ENCODE measurements at places on chromosomes 4 and X.
A peak's percentile ranks its signal among the peaks of the same experiment; 100 is the strongest.

DNA sequence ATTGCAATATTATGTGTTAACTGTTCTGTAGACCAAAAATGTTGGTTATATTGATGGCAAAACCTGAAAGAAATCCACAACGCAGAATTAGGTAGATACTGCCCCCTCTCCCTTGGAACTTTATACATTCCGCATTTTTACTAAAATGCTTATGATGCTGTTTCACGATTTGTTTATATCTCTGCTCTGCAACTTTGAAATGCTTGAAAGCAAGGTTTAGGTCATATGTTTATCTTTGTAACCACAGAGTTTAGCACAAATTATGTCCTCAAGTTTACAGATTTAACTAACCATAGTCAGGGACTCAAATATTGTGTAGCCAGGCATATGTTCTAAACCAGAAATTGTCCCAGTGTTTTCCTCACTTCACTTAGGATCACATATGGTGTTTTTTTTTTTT lies 66.1 kb upstream of the H2AZ1 start:
- DNase-seq, result no peak

GRCh38 chr4:65535113-65535512 lies 135.2 kb downstream of the EPHA5 start:
- no peak for DNase-seq

DNA sequence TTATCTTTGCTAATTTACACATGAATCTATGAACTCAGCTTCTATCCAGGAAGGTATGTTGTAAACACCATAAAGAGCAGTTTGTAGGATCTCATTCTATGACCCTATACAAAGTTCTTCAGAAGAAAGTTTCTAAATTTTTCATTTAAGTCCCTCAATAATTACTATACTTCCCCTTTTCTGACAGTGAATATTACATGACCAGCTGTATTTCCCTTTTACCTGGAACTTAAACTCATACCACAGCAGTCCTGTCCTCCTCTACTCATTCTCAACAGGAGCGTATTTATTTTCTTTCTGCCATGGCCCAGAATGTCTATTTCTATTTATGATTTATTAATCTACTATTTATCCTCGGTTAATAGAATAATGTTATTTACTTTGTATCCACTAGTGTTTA lies 15.8 kb downstream of the RASGEF1B start:
- no peak for DNase-seq

GRCh38 chr4:87824352-87824751 lies 8.4 kb upstream of the MEPE start:
- no peak for DNase-seq

DNA sequence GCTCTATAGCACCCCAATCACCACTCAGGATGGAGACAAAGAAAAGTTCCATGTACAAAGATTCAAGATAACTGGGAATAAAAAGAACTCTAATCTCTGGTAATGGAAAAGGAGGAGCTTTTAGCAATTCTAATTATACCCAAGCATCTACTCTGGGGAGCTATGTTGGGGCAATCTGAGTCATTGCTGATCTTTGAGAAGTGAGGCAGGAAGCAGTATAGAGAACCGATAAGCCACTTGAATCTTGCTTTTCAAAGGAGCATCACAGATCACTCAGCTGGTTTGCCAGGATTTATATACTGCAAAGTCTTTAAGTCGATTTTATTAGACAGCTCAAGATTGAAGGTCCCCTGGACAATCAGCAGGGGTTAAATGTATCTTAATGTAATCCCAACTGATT lies 220.0 kb downstream of the ENOX2 start:
- DNase-seq, result no peak

DNA sequence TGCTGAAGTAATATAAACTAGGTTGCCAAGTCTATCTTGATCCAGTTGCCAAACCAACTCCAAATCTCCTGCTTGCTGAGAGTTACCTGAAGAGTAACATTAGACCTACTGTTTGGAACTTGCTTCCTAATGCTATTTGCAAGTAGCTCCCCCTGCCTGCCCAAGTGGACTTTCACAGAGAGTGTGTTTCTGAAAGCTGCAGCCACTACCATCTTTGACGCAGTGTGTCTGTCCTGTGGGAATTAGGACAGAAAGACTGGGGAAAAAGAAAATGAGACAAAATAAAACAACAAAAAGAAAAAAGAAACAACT lies 195.0 kb upstream of the HS3ST1 start:
- DNase-seq, result no peak

- DNase-seq, result peak; percentile 34
Measured at GRCh38 chrX:40470830-40471429, 109.8 kb upstream of the ATP6AP2 start.

DNA sequence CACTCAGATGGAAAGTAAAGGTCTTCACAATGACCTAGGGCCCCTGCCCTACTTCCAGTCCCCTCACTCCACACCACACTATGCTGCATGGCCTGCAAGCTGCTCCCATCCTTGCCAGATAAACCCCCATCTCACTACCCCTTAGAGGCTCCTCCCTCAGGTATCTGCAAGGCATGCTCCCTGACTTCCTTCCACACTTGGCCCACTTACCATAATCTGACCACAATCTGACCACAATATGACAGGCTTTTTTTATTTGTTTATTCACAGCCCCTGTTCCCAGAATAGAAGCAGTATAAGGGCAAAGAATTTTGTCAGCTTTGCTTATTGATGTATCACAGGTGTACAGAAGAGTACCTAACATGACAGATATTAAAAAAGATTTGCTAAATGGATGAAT lies 124.7 kb downstream of the CAMK2D start:
- DNase-seq, result peak; percentile 44

DNA sequence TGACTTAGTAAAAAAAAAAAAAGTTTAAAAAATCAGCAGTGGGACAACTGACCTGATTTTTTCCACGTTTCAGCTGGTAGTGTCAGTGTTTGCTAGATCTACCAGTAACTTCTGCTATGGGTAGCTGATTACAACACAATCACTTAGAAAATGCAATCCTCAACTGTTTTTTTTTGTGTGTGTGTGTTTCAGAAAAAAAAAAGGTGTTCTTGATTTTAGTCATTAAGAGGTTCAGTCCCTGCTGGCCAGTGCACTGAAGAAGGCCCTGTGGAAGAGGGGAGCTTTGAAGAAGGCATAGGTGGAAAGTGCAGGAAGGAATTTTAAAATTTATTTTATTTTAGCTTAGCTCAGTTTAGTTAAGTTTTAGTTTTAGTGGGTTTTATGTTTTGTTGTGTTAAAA lies 46.9 kb downstream of the SH2D1A start:
- DNase-seq, result no peak

DNA sequence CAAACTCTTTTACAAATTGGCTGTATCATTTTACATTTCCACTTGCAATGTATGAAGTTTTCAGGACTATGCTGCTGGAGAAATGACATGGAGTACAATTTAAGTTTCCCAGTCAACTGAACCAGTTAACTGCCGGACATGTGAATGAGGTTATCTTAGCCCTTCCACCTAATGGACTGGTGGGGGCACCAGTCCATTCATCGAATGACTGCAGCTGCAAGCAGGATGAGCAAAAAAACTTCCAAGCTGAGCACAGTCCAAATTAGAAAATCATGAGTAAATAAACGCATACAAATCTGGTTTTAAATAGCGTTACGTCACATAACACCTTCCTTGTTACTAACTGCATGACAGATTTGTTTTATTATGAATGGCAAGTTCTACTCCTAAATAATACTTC lies 1131.5 kb downstream of the PCDH18 start:
- no peak for DNase-seq

DNA sequence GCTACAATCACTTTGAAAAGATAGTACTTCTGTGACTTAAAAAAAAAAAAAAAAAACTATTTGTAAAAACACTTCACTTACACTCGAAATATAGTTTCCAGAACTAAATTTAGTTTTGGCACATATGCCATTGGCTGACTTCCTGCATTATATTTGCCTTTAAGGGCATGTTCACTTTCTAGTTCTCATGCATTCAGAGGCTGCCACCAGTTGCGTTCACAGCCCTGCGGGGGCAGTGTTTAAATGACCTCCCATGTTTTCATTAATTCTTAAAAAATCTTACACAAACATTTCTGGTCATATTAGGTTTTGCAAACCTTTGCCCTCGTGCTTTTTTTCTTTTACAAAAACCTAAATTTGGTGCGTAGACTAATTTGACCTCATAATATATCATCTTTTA lies 12.4 kb upstream of the ARHGAP6 start:
- DNase-seq, result no peak

GRCh38 chrX:48835524-48836329 lies at the start of gene PCSK1N:
TSS of gene PCSK1N (minus strand) at chrX:48835610. CDS start at chrX:48835532, 78 bp downstream.
- peak; percentile 65 for DNase-seq

GRCh38 chrX:23114241-23114640 lies 114.5 kb downstream of the DDX53 start:
- no peak for DNase-seq

DNA sequence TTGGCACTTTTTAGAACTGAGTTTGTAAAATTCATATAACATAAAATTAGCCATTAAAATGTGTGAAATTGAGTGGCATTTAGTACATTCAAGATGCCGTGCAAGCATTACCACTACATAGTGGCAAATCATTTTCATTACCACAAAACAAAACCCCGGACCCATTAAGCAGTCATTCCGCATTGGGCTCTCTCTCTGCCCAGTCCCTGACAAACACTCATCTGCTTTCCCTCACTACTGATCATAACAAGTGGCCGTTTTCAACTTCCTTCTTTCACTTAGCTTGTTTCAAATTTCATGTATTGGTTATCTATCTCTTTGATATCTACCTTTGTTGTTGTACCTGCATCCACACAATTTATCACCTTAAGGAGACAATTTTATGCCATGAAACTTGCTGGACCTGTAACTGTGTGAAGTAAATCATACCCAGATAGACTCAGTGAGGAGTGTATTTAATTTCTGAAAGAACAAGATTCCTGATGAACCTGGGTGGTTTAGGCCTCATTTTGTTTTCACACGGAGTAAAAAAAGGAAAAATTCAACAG lies 202.1 kb downstream of the OR13H1 start:
- DNase-seq, result no peak

- no peak for DNase-seq
Measured at GRCh38 chr4:78784236-78784865, 8.2 kb downstream of the BMP2K start.

DNA sequence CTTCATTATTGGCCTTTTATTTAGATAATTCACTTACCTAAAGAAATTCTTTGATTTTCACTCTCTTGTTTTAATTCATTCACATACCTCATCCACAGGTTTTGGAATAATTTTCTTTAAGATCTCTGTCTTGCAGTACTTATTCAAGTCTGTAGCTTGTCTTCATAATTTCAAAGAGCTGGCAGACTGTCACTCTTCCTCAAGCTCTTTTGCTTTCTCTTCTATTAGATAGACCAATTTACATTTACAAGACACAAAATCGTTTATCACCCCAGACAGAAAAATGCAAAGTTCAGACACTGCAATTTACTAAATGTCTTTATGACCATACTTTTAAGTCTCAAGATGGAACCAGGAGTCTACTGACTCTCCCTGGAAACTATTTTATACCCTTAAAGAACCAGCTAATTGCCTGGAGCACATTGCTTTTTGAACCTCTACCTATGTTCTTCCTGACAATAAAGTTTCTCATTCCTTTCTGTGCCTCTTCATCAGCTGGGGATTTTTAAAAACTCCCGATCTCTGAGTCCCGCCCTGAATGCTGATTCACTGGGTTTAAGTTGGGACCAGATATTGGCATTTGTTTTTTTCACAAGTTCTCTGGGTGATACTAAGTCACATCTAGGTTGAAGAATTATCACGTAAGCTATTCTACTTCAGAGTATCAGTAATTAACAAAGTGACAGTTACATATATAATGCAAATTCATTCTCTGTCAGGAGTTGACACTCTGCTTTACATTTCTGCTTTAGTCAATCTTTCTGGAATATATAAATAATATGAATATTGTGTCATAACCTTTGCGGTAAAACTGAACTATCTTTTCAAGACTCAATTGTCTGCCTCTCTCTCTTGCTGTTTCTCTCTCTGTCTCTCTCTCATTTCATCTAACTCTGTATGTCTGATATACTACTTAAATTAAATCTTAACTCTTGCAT lies 196.4 kb downstream of the PCDH7 start:
- no peak for DNase-seq

DNA sequence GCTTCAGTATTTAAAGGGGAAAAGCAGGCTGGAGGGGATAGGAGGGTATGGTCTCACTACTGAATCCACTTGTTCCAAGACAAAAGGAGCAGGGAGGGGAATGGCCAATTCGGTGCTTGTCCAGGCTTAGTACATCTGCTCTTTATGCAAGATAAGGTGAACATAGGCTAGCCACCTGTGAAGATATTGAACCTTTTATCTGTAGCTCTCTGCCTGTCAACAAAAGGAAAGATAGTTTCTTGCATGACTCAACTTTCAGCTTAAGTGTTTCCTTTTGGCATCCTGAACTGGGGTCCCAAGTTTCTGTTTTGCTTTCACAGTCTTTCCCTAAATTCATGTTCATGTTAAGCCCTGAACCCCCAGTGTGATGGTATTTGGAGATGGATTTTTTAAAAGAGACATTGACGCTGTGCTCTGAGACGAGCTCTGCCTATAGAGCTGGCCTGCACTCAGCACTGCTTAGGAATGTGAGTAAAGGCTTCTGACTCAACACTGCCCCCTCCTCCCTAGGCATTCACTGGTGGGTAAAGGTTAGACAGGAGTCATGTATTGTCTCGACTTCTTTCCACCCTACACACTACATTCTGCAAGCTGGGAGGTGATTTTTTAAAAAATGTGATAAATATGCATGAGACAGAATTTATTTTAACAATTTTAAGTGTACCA lies 28.2 kb downstream of the FAM149A start:
- peak; percentile 18 for DNase-seq

DNA sequence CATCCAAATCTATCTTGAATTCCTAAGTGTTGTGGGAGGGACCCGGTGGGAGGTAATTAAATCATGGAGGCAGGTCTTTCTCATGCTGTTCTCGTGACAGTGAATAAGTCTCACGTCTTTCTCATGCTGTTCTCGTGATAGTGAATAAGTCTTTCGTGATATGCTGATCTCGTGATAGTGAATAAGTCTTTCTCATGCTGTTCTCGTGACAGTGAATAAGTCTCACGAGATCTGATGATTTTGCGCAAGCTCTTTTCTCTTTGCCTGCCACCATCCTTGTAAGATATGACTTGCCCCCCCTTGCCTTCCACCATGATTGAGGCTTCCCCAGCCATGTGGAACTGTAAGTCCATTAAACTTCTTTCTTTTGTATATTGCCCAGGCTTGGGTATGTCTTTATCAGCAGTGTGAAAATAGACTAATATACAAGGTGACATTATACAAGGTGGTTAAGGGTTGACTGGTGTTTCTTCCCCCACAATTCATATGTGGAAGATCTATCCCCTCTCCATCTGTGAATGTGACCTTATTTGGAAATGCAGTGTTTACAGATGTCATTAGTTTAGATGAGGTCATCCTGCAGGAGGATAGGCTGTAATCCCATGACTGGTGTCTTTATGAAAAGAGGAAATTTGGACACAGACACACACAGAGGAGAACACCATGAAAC lies 27.6 kb downstream of the ARSD start:
- no peak for DNase-seq

GRCh38 chr4:128973384-128973783 lies 120.0 kb downstream of the SCLT1 start:
- no peak for DNase-seq
